ENCODE measurements at places on chromosomes 7 and 10.

GRCh38 chr10:19652750-19653149 lies 163.5 kb upstream of the PLXDC2 start:
- DNase-seq, result no peak

DNA sequence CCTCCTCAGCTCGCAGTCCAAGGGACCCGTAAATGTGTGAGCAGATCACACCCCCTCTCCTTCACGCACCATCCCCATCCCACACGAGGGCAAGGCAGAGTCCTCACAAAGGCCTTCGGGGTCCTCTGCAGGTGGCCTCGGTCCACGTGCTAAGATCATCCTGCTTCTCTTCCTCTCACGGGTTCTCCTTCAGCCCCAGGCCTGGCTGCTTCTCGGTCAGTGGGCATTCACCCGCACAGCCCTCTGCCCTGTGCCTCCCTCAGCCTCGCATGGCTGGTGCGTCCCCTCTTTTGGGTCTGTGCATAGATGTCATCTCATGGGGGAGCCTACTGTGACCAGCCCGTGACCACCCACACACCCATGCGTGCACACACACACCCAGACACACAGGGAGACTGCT lies 17.3 kb upstream of the FOXL3 start:
- no peak for DNase-seq

DNA sequence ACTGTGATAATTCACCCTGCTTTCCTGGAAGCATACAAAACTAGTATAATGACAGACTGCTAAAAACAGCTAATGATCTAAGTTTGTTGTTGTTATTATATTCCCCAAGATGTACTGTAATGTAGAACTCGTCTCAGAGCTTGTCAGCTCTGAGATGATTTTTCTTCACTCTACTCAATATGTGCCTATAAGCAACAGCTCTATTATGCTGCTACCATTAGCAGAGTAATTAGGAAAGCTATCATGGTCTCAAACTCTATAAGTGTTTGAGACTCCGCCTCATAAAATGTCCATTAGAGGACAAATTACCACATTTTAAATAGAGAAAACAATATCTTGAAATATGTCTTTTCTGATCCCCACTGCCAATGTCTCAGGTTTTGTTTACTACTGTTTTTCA lies 476.5 kb upstream of the PCDH15 start:
- DNase-seq, result no peak

DNA sequence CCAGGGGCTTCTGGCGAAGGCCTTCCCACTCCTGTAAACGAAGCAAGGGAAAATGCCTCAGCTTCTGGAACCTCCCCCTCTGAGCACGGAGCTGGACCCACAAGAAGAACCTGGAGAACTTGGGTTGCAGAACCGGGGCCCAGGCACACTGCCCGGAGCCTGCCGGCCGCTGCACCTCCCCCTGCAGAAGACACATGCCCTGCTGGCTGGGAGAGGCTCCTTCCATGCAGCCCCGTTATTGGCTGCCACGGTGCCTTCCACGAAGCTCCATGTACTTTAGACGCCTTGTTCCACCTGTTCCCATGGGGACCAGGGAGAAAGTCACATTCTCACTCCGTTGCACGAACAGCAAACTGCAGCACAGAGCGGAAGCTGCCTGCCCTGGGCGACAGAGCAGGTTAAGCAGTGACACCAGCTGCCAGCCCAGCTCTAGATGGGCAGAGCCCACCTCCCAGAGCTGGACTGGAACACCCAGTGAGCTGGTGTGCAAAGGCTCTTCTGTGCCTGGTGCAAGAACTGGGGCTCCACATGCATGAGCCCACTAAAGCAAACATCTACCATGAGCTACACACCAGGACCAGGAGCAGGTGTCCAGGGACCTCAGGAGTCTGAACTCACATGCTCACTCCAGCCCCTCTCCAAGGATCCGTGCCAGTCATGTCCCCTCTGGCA lies 70.1 kb downstream of the TNS3 start:
- no peak for DNase-seq

DNA sequence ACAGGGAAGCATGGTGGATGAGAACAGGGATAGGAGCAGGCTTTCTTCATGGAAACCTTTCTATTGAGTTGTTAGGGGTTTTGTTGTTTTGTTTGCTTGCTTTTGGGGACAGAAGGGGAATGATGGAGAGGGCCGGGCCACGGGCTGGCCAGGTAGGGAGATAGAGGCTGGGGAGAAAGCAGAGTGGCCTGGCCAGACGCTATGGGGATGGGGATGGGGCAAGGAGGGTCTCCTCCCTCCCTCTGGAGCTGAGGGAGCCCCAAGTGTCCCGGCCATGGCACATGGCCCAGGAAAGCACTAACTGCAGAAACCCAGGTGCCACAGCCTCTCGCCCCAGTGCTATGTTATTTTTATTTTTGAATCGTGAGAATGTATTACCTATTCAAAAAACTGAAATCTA lies 10.0 kb downstream of the AOC1 start:
- DNase-seq, result no peak

DNA sequence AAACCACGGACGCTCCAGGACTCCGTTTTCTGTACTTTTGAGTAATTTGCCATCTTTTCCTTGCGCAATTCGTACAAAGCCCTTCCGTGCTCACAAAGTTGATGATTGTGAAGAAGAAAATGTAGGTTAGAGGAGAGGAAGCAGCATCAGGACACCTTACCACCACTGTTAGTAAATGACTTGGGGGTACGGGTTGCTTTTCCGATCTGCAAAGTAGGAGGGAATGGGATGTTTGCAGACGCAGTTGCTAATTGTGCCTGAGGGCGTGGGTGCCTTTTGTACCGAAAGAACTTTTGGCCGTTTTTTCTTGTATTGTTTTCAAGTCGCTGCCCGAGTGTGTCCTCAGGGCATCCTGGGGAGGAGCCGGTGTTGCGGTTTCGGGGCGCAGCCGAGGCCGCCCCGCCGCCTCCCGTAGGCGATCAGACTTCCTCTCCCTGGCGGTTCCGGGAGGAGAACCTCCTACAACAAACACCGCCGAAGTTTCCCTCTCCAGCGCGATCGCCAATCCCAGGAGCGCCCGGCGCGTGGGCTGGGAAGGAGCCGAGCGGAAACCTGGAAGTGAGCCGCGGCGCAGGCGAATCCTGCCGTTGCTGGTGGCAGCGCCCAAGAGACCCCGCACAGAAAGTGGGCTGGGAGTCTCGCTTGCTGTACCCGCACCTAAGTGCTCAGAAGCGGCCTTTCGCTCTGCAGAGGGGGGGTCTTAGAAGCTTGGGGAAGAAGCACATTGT lies 1.0 kb downstream of the PRR15 start:
- no peak for DNase-seq

DNA sequence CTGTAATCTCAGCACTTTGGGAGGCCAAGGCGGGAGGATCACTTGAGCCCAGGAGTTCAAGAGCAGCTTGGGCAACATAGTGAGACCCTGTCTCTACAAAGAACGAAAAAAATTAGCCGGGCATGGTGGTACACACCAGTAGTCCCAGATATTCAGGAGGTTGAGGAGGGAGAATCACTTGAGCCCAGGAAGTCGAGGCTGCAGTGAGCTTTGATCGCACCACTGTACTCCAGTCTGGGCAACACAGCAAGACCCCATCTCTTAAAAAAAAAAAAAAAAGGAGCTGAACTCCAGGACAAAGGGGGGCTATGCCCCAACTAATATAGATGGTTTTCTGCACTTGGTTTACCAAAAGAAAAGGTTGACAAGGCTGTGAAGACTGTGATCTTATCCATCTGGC lies 101.2 kb upstream of the ANLN start:
- DNase-seq, result no peak

DNA sequence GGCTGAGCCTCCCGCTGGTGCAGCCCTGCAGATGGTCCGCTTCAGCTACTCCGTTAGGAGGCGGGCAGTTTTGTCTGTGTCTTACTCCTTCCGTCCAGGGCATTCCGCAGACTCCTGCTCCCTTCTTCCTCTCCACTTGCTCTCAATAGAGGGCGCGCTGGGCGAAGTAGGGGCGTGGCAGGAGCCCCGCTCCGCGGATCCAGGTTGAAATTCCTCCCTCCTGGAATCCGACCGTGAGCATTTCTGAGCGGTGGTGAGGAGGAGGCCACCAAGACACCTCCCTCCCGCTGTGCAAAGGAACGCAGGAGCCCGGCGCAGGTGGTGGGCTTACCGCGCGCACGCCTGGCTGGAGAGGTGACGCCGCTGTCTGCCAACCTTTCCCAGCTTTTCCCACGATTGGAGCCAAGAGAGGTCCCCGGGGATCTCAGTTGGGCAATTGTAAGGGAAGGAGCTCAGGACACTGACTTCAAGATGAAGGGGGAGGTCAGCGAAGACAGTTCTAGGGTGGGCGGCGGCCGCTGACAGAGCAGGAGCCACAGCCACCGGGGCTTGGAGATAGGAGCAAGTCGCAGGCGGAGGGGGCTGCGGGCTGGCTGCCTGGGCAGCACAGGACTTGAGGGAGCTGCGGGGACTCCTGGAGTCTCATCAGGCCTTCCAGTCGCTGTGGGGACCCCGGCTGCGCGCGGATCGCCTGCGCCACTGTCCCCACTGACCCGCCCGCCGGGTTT lies 1011.3 kb downstream of the XPNPEP1 start:
- no peak for DNase-seq

DNA sequence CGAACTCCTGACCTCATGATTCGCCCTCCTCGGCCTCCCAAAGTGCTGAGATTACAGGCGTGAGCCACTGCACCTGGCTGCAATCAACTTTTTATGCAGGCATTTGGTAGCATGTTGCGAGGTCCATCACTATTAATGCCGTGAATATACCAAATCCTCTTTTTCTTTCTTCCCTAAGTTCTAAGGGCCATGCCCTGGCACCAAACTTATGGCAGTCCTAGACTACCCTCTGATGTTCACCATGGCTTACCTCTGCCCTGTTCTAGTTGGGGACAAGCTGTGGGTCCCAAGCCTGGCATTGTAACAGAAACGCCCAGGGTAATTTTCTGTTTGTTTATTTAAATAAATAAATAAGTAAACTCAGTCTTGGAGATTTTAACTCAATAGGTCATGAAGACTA lies 13.3 kb downstream of the PRSS2 start:
- no peak for DNase-seq

GRCh38 chr10:24127516-24127915 lies 81.4 kb upstream of the KIAA1217 start:
- DNase-seq, result no peak

DNA sequence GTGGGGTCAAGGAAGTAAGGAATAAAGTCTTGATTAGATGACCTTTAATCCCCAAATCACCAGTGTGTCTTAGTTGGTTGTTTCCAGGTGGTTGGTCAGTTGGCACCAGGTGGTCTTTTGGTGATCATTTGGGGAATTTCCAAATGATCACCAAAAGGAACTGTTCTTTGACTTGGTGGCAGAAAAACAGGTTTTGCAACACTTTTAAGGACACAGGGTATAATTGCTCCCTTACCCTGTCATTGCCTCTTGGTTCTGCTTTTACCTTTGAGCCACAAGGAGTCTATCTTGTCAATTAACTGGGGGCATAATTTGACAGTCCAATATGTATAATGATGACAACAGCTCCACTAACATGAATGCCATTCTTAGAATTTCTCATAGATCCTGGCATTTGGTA lies 104.2 kb downstream of the ADK start:
- no peak for DNase-seq

DNA sequence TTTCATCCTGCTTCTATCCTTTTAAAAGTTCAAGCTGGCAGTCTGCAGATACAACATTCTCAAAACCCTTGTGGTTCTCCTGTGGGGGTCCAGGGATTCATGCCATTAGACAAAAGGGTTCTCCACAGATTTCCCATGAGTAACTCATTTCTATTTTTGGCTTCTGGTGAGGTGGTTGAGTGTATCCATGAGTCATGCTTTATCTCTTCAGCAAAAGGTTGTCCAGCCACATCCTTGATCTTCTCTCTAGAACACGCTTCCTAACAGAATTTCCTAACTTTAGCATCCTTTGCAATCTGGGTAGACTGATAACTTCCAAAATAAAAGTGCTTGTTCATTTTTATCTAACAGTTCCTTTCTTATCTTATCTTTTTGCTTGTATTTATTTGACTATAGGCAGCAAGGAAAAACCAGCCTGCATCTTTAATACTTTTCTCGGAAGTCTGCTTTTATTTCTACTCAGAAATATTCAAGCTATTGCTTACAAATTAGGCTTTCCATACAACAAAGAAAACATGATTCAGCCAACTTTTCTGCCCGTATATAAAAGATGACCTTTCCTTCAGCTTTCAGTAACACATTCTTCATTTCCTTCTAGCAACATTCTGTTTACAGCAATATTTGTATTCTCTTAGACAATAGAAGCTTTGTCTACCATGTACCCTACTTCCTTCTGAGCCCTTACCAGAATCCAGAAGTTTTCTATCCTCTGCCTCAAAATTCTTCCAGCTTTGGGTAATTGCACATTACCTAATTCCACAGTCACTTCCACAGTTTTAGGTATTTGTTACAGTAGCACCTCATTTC lies 79.3 kb upstream of the IL6 start:
- DNase-seq, result no peak

- DNase-seq, result peak; percentile 46
Observed at GRCh38 chr7:138449580-138449979, 10.5 kb upstream of the TRIM24 start.

GRCh38 chr7:151570366-151570915 lies 50.7 kb upstream of the RHEB start:
- peak; percentile 10 for DNase-seq

DNA sequence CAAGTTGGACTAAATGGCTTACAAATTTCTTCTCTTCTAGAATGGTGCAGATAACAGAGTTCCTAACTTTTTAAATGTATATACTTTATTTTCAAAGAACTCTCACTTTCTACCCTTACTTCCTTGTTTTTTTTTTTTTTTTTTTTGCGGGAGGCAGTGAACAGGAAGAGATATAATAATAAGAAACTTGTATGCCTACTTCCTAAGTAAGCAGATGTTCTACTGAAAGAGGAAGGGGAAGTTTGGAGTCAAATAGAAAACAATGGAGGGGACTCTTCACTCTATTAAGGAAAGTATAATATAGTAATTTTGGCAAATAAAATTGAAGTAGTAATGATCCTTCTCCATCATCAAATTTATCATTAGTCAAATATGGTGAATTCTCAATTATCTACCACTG lies 754.0 kb downstream of the KCNMA1 start:
- no peak for DNase-seq

DNA sequence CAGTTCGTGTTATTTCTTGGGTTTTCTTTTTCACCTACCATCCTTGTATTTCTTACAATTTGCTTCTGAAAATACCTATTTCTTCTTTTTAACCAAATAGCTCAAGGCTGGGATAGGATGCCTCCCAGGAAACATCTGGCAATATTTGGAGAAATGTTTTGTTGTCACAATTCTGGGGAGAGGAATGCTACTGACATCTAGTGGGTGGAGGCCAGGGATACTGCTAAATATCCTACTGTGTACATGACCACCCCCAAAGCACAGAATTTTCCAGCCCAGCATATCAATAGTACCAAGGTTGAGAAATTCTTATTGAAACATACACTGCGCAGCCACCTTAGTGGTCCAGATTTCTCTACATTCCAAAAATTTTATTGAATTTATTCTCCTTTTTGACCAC lies 55.5 kb downstream of the CNTNAP2 start:
- DNase-seq, result no peak

- no peak for DNase-seq
Observed at GRCh38 chr7:77910124-77910523, 111.6 kb downstream of the PHTF2 start.

GRCh38 chr10:49287689-49288340 lies 11.2 kb upstream of the C10orf71 start:
- no peak for DNase-seq
